ENCODE measurements at places on chromosomes 3 and 15.
A peak's percentile ranks its signal among the peaks of the same experiment; 100 is the strongest.

- peak; percentile 34 for DNase-seq
These were observed 167.6 kb downstream of the ECT2 start for GRCh38 chr3:172918165-172918564.

- peak; percentile 95 for DNase-seq
These were observed 37.6 kb downstream of the FAM3D start for GRCh38 chr3:58628823-58629562.

DNA sequence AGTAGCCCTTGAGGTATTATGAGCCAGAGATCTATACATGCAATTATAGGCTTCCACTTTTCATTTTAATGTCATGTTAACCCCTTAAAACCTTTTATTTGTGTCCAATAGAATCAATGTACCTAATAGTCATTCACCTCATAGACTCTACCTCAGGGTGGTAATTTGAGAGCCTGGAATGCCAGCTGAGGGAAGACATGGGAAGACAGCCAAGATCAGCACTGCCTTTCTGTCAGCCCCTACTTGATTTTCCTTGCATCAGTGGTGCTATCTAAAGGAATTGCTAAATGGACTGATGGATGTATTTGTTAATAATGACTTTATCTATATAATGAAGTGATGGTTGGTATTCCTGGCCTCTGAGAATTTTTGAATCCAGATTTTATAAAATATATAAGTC lies 113.3 kb upstream of the GBE1 start:
- DNase-seq, result no peak

- DNase-seq, result no peak
These were observed 20.6 kb downstream of the NEO1 start for GRCh38 chr15:73072894-73073293.

- no peak for DNase-seq
These were observed 17.9 kb upstream of the NR2C2 start for GRCh38 chr3:14929310-14930074.

- no peak for DNase-seq
These were observed 37.4 kb downstream of the WWTR1 start for GRCh38 chr3:149620291-149621020.

DNA sequence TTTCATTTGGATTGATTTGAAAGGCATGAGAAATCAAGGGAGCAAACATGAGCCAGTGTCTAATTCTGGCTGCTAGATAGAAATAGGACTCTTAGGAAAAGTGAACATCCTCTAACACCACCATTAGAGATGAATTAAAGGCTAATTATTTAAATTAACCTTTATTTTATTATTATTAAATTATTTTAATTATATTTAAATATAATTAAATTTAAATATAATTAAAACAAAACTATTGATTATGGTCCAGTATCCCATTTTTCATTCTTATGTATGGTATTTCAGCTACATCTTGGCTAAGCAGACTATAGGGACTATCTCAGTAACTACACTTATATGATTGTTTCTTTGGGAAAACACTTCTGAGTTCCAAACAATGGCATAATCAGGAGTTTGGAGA lies 904.8 kb downstream of the NAALADL2 start:
- no peak for DNase-seq

GRCh38 chr3:146269271-146269670 lies 18.4 kb upstream of the PLSCR4 start:
- no peak for DNase-seq

DNA sequence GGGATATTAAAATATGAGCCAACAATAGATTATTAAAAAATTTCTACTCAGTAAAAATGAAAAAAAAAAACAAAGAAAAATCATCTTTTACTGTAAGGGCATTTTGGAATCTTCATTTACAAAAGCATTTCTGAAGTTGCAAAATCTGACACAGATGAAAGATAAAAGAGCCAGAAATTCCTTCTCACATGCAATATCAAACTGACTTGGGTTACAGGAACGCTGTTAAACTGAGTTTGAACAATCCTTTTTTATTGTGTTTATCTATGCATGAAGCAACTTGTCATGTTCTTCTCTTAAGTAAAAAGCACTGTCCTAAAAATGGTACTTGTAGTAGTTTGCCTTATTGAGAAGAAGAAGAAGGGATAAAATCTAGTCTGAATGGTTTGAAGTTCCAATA lies 468.5 kb upstream of the KCNMB2 start:
- no peak for DNase-seq

GRCh38 chr15:45181491-45182285 lies 6.1 kb downstream of the SHF start:
- DNase-seq, result no peak

- DNase-seq, result no peak
These were observed 9.6 kb downstream of the ARHGEF3 start for GRCh38 chr3:56792193-56792592.

DNA sequence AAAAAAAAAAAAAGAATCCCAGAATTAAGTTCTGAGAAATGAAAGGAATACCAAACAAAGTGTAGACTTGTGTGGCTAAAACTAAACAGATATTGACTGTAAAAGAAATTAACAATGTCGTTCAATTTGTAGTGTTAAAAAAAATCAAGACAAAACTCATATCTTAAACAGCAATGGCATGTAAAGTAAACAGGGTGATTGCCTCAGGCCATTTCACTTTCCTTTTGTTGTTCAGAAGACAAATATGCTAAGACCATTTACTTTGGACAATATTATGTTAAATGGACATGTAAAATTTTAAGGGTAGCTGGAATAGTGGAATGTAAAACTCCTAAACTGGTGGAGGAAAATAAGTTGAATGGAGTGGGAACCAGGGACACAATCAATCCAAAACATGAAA lies 139.1 kb downstream of the RTP4 start:
- DNase-seq, result no peak

GRCh38 chr3:126349071-126349470 lies 8.1 kb downstream of the KLF15 start:
- DNase-seq, result no peak

GRCh38 chr3:153026026-153026425 lies 136.0 kb upstream of the RAP2B start:
- peak; percentile 34 for DNase-seq

DNA sequence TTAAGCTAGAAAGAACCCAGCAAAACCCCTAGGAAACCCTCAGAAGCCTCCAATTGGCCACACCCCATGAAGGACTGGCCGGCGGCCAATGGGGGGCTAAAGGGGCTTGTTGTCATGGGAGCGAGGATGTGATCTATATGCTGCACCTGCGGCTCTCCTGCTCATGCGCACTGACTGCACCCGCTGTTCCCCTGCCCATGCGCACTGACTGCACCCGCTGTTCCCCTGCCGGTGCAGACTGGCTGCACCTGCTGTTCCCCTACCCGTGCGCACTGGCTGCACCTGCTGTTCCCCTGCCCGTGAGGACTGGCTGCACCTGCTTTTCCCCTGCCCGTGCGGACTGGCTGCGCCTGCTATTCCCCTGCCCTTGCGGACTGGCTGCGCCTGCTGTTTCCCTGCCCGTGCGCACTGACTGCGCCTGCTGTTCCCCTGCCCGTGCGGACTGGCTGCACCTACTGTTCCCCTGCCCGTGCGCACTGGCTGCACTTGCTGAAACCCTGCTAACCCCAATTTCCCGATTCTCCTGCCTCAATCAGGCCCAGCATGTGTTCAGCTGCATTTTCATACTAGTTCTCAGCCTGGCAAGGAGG lies 16.8 kb upstream of the MCCC1 start:
- no peak for DNase-seq
